Left renal cortex interstitium (tissue), 4 donors: ENCODE measurements at places on chromosomes 6 and 20. TPM values are rescaled to one million over a fixed set of nuclear protein-coding genes. Genes with fewer than 3 reads are reported as not detected.
A peak's percentile ranks its signal among the peaks of the same experiment; 100 is the strongest.

Gene MYLK2
- 0.76 TPM for polyA plus RNA-seq

Gene ACSS1
- polyA plus RNA-seq, result 29.8 TPM

DNA sequence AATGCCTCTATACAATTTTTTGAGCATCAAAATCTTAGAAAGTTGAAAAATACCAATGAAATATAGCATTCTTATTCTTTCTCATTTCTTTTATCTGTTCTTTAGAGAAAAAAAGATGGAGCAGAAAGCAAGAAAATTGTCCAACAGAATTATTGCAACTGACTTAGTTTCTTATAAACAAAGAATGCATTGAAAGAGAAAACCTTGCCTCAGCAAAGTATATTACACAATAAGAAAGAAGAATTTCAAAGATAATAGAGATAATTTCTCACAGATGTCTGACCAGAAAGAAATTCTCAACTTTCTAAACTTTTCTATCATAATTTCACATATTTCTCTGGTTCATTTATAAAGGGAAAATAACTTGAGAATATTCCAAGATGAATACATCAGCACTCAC, 47.0 kb upstream of the PRND start:
- no peak for DNase-seq

GRCh38 chr6:22807818-22808217, 238.5 kb downstream of the HDGFL1 start:
- no peak for DNase-seq

Gene TSPO2
- polyA plus RNA-seq, result 0.57 TPM

- no peak for DNase-seq
These were observed 25.4 kb downstream of the FBXO9 start for GRCh38 chr6:53090576-53090975.

DNA sequence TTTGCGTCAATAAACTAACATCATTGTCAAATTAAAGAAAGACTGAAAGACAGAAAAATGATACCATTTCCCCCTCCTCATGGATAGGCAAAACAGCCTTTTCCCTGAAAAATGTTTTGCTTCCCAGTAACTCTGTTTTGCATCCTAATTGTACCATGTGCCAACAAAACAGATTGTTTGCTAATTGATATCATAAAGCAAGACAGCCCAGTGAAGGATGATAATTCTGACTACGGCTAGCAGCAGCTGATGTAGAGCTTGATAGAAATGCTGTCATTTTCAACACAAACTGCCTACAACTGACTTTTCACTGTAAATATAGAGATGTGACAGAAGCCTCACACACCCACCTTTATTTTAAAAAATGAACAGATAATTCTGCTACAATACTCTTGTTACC, 1061.6 kb downstream of the HACE1 start:
- DNase-seq, result no peak

GRCh38 chr6:138722425-138723371, 50.9 kb upstream of the CCDC28A start:
- no peak for DNase-seq

DNA sequence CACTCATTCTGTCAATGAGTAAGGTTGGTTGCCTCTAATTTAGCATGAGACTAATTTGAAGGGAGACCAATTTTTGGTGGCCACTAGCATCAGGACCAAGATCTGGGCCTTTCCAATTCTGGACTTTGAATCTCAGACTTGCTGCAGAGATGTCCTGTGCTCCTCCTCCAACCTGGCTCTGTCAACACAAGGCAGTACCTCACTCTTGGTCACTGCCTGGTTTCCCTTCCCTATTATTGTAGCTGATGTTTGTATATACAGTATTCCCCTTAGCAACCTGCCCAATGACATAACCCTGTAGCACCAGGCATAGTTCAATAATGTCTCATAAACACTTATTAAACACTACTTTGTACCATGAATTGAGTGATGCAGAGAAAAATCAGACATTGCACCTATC, 50.4 kb downstream of the UNC5CL start:
- DNase-seq, result no peak

Gene OCSTAMP
- polyA plus RNA-seq, result not detected

- DNase-seq, result no peak
These were observed 21.8 kb upstream of the RPS6KA2 start for GRCh38 chr6:166648846-166649245.

DNA sequence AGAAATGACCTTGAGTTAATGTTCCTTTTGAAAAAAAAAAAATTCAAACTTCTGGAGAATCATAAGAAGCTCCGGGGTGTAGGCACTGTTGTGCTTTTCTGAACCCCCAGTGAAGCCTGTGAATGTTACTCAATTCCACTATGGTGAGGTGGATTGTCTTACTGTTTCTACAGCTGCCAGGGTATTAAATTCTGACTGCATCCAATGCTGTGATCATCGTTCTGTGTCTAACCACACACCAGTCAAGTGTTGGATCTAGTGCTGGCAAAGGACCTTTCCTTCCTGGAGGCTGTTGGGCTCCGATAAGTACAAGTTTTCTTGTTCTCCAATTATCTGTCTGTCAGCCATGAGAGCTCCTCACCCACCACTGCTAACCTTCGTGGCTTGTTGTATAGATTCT, 162.0 kb upstream of the EPHA7 start:
- DNase-seq, result peak; percentile 24

- DNase-seq, result no peak
These were observed 481.1 kb downstream of the BMP2 start for GRCh38 chr20:7248281-7249201.

Gene SNPH
- 3.6 TPM for polyA plus RNA-seq
